Thymus (tissue), 14 donors: ENCODE measurements at places on chromosomes 13 and 19. TPM values are rescaled to one million over a fixed set of nuclear protein-coding genes. Genes with fewer than 3 reads are reported as not detected.

Gene ZNF610
- polyA plus RNA-seq: 5.3 TPM

Gene ADM5
- 5.5 TPM for polyA plus RNA-seq

Gene GALP
- polyA plus RNA-seq: 0.39 TPM

Gene CGB5
- 0.98 TPM for polyA plus RNA-seq

Gene C1QTNF9
- 0.30 TPM for polyA plus RNA-seq

Gene PLPP2
- polyA plus RNA-seq: 5.8 TPM
